Activated naive CD4-positive, alpha-beta T cell treated with anti-CD3 and anti-CD28 coated beads, Interleukin-2, amount 50 U/mL, for 16 hours (primary cell): ENCODE measurements at places on chromosomes 3 and 15.

- no peak for DNase-seq
Observed at GRCh38 chr15:94259863-94260262, 28.5 kb downstream of the MCTP2 start.

GRCh38 chr3:41002104-41002503 is 197.2 kb upstream of the CTNNB1 start:
- DNase-seq = no peak

GRCh38 chr15:74541494-74542165 is 610 bp downstream of the ARID3B start:
- DNase-seq = peak; percentile 69

DNA sequence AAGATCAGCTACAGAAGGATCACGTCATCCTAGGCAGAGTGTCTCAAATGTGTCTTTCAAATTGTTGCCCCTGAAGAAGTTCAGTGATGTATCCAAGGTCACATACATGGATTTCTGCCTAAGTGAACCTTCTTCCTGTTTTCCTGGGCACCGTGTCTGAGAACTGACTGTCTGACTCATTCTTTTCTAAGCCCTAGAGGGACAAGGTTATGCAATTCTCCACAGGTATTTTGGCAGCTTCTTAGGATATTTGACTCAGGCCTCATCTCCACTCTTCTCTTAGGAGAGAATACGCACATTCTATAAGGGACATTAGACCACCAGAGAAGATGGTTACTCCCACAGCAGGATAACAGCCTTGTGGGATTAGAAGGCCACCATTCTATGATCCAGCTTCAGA is 391.9 kb upstream of the THBS1 start:
- DNase-seq = no peak

DNA sequence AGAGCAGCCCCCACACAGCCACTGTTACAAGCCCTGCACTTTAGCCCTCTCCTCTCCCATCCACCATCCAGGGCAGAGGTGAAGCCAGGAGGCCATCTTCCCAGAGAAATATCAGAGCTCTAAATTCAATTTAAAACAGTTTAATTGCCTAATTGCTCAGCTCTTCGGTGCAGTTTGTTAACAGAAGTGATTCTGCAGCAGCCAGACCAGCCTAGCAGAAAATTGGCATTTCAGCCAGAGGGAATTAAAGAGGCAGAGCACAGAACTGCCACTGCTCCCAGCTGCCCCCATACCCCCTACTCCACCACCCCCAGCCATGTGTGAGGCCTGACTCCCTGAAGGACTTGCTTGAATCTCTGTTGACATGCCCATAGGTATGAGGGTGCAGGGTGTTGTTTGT is 38.5 kb downstream of the TPRA1 start:
- DNase-seq = no peak
